ENCODE measurements at places on chromosomes 16 and 17.

DNA sequence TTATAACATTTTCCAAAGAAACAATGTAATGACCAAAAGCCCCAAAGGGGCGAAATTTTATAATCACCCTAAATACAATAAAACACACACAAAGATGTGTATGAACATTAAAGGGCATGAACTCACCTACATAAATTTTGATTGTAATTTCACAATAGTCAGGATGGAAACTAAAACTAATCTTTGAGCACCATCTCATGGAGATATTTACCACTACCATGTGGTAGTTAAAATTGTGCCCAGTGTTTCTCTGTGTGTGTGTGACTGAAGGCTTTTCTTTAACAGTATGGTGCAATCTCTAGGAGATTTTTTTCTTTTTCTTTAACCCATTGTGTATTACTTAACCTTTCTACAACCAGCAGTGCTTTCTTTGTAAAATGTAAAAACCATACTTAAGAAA lies 19.7 kb upstream of the MEIOC start:
- DNase-seq, result no peak

- no peak for DNase-seq
Observed at GRCh38 chr17:36816907-36817288, 120.4 kb upstream of the LHX1 start.

- DNase-seq, result no peak
Observed at GRCh38 chr16:4539716-4540284, 1.2 kb upstream of the CDIP1 start.

DNA sequence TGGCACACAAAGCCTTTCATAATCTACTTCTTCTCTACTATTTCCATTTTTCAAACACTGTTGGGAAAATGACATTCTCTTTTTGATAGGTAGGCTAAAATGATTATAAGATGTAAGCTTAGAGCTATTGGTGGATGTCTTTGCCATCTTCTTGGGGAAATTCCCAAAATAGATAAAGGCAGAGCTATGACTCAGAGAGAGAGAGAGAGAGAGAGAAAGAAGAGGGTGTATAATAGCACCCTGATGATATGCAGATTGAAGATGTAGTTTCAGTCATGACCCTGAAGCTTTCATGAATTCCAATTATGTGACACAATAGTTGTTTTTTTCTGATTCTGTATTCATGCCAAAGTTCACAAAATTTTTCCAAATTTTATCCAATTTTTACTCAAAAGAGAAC lies 529.1 kb downstream of the HS3ST4 start:
- DNase-seq, result no peak

- no peak for DNase-seq
Observed at GRCh38 chr16:30458561-30459394, 13.1 kb upstream of the SEPHS2 start.

- DNase-seq, result no peak
Observed at GRCh38 chr17:34206569-34206968, 48.5 kb upstream of the CCL2 start.

- DNase-seq, result no peak
Observed at GRCh38 chr17:50637829-50638605, 3.3 kb downstream of the ABCC3 start.

- DNase-seq, result no peak
Observed at GRCh38 chr17:71975331-71975801, 145.5 kb upstream of the SOX9 start.

DNA sequence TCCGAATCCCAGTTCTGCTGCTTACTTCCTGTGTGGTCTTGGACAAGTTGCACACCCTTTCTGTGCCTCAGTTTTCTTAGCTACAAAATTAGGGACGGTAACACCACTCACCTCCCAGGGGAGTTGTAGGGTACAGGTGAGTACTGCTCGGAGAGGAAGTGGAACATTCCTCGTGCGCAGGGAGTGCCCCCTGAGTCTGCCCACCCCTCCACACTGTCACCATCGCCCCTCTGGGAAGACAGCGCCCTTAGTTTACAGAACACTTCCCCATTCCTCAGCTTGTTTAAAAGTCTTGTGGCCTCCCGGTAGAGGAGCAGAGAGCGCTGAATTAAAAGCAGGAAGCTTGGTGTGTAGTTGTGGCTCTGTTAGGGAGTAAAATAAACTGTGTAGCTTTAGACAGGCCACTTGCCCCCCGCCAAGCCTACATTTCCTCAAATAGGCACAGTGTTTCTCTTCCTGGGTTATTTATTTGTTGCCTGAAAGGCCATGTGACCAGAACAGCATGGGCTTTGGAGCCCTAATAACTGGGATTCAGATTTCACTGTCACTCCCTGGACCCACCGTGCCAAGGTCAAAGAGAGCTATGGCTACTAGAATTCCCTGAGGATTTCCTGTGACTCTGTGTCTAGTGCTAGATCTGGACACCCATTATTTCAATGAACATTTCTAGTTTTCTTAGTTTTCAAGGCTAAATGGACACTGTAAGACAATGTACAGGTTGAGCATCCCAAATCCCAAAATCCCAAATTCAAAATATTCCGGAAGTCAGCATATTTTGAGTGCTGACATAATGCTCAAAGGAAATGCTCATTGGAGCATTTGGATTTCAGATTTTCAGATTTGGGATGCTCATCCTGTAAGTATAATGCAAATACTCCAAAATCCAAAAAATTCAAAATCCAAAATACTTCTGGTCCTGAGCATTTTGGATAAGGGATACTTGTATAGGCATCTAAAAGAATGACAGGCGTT lies 372.5 kb downstream of the SNX29 start:
- no peak for DNase-seq

DNA sequence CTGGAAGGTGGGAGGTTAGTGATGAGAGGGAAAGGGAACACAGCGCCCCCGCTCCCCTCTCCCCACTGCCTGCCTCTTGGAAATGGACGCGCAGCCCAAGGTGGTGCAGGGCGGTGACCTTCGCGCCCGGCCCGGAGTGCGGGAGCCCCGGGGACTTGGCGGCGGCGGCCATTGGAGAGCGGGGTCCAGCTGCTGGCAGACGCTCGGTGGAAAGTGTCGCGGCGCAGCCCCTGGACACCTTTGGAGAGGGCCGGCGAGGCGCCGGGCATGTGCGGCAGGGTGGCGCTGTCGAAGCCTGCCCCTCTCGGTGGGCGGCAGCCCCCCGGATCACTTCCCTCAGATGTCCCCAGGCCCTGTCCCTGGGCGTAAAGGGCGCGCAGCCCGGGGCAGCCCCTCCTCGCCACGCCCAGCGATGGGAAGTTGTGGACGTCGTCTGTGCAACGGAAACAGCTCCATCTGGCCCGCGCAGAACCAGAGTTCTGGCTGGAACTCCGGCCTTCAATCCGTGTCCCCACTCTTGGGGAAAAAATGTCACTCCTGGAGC lies 16.7 kb downstream of the SALL1 start:
- no peak for DNase-seq
